ENCODE measurements at places on chromosomes 3 and 15. TPM values are rescaled to one million over a fixed set of nuclear protein-coding genes. Genes with fewer than 3 reads are reported as not detected.

DNA sequence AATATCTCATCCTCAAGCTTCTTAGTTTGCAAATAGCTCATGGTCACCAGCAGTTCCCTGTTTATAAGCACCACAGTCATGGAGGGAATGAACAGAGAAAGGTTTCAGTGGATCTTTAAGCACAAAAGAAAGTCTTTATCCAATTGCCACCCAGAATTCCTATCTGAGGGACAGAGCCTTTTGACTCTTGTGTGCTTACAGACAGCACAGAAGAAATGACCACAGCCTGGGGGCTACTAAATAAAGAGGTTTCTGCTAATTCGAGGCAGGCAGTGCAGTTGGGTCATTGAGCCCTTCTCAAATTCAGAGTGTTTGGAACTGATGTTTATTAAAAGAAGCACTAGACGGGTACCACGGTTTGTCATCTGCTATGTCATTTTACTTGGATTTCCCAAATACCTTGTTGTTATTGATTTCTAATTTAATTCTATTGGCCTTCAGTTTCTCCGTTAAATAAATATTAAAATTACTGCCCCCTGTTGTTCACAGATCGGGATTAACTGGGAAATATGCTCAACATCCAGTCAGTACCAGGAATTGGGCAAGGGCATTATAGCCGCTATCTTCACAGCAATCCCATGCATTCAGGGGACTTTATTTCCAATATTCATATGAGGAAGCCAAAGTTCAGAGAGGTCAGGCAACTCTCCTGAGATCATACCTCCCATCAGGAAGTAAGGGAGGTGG lies 3.6 kb downstream of the PRICKLE2 start:
- H3K27ac ChIP-seq = peak overlapping the region; percentile 89
- H3K4me1 ChIP-seq = peaks cover 88% of the 10 kb centered on the region
- H3K4me3 ChIP-seq = no peak overlapping the region
- DNase-seq = no peak
- H3K36me3 ChIP-seq = no peaks in the 10 kb centered on the region
- H3K27me3 ChIP-seq = no peaks in the 10 kb centered on the region

VEPH1 gene
- total RNA-seq = 4.3 TPM

DNA sequence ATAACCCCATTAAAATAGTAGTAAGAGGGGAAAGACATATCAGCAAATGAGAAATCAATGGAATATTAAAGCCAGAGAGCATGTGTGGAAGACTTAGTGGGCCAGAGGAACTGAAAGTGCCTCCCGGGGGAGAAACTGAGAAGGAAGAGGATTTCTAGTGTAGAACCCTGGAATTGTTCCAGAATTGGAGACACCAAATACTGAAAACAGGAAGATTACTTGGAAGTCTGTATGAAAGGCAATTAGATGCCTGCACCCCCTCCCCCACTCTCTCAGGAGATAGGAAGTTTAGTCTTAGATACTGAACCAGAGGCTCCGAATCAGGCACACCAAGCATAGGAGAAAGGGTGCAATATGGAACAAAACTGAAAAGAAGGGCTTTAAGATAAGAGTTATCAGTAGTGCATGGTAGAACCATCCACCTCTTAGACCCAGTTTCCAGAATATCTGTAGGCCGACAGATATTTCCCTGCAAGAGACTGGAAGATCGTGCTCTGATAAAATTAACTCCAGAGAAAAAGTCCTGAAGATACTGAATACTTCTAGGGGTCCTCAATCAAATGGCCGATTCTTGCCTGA lies 32.4 kb downstream of the KLHL18 start:
- H3K4me3 ChIP-seq = no peak overlapping the region
- no peak overlapping the region for H3K27ac ChIP-seq

GRCh38 chr3:7536510-7536909 lies 675.6 kb downstream of the GRM7 start:
- peaks cover 17% of the 10 kb centered on the region for H3K27me3 ChIP-seq
- no peaks in the 10 kb centered on the region for H3K4me1 ChIP-seq
- H3K27ac ChIP-seq = no peak overlapping the region

- H3K4me1 ChIP-seq = peaks cover 29% of the 10 kb centered on the region
- no peak for DNase-seq
- no peaks in the 10 kb centered on the region for H3K36me3 ChIP-seq
- no peaks in the 10 kb centered on the region for H3K27me3 ChIP-seq
Measured at GRCh38 chr3:185585518-185585858, 607 bp upstream of the SENP2 start.

ARIH2 gene
- 61.7 TPM for total RNA-seq

GRCh38 chr3:188931531-188931930 lies 240.2 kb upstream of the TPRG1 start:
- no peak overlapping the region for H3K4me3 ChIP-seq
- peaks cover 15% of the 10 kb centered on the region for H3K4me1 ChIP-seq
- H3K27ac ChIP-seq = no peak overlapping the region
- no peaks in the 10 kb centered on the region for H3K36me3 ChIP-seq
- no peaks in the 10 kb centered on the region for H3K27me3 ChIP-seq
- DNase-seq = no peak

GRCh38 chr3:127734754-127735473 lies 62.2 kb downstream of the ABTB1 start:
- peaks cover 74% of the 10 kb centered on the region for H3K4me1 ChIP-seq
- peak overlapping the region; percentile 98 for H3K27ac ChIP-seq
- H3K27me3 ChIP-seq = no peaks in the 10 kb centered on the region
- H3K36me3 ChIP-seq = peaks cover 1% of the 10 kb centered on the region
- DNase-seq = no peak
- peak overlapping the region; percentile 40 for H3K4me3 ChIP-seq

DNA sequence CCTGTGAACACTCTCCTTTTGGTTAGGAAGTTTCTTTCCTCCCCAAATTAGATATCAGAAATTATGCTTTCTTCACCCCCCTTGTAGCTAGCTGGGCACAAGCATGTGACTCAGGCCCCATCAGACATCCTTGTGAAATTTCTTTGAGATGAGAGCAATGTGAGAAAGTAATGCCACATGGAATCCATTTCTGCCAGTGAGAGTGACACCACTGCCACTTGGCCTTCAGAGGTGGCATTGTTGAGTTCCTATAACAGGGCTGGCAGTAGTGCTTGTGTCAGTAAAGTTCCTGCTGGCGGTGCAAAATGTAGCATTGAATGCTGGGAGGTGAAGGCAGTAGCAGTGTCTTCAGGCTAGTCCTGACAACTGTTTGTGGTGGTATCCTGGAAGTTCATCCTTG lies 80.7 kb upstream of the ZNF280D start:
- H3K36me3 ChIP-seq = peaks cover under 1% of the 10 kb centered on the region
- H3K27me3 ChIP-seq = no peaks in the 10 kb centered on the region
- peaks cover 28% of the 10 kb centered on the region for H3K4me1 ChIP-seq

DNA sequence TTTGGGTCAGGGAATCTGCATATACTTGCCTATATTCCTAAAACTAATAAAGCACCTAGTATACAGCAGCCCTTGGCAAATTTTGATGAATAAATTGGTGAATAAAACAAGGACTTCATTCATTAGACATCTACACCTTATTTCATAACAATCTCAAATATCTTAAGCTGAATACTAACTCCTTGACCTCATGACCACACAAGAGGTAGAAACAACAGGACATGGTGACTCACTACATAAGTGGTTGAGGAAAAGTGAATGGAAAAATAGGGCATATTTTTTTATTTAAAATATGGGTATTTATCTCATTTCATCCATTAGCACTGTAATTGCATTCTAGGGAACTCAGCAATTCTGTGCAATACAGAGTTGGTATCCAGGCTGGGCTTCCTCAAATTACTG lies 7.8 kb upstream of the STAC start:
- H3K36me3 ChIP-seq = no peaks in the 10 kb centered on the region
- no peak overlapping the region for H3K4me3 ChIP-seq
- H3K27ac ChIP-seq = no peak overlapping the region

DNA sequence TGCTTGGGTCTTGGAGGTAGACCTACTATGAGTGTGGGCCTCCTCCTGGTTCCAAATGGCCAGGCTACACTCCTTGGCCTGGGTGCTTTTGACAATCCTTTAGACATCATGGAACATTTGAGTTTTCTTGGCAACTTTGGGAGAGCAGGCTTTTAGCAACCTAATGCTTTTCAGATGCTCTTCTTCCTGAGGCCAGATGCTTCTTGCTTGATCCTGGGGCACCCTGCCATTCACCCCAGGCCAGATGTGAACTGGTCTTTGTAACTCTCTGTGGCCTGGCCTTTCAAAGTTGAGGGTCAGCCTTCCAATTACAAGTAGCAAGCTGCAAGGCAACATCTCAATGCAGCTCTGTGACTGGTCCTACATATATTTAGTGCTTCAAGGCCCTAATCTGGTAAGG lies 40.5 kb downstream of the RTP1 start:
- H3K4me1 ChIP-seq = no peaks in the 10 kb centered on the region
- no peak overlapping the region for H3K27ac ChIP-seq
- H3K27me3 ChIP-seq = no peaks in the 10 kb centered on the region
- H3K36me3 ChIP-seq = no peaks in the 10 kb centered on the region
- no peak for DNase-seq
- no peak overlapping the region for H3K4me3 ChIP-seq

GRCh38 chr3:171541647-171542046 lies 81.4 kb upstream of the TNIK start:
- no peak overlapping the region for H3K4me3 ChIP-seq
- H3K4me1 ChIP-seq = no peaks in the 10 kb centered on the region
- no peaks in the 10 kb centered on the region for H3K27me3 ChIP-seq
- no peaks in the 10 kb centered on the region for H3K36me3 ChIP-seq

DNA sequence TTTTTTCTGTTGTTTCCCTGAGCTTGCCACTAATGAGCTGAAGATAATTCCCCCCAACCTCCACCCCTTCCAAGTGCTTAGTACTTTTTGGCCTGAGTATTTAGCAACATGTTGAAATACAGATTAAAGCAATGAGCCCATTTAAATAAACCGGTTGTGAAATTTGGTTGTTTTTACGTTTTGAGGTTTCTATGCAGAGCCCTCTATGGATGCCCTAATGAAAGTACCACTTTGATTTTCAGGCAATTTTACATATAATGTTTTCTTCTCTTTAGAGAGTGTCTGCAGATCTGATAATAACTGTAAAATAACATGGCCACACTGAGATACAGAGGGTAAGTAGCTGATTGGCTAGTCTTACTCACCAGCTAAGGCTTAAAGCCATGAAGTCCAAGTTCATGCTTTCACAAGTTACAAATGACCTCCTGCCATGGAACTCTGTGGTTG lies 139.4 kb upstream of the SLC7A14 start:
- no peaks in the 10 kb centered on the region for H3K27me3 ChIP-seq
- H3K27ac ChIP-seq = no peak overlapping the region
- peaks cover 16% of the 10 kb centered on the region for H3K4me1 ChIP-seq
- H3K4me3 ChIP-seq = no peak overlapping the region
- no peak for DNase-seq
- H3K36me3 ChIP-seq = no peaks in the 10 kb centered on the region

DNA sequence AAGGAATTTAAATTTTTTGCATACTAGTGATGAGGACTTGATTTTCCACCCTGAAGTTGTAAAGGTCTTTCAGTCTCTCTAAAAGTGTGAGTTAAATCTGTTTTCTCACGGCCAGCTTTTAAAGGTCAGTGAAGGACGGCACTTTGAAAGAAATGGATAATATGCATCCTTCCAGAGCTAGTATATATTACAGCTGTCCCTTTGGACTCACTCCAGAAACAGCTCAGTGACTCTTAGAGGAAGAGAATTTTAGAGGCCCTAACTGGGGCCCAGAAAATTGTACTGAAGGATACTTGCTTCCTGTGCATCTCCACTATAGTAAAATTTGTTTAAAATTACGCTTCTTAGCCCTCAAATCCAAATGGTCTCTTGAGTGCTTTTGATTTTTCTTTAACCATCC lies 41.6 kb downstream of the PIK3CA start:
- H3K4me1 ChIP-seq = peaks cover 59% of the 10 kb centered on the region
- H3K4me3 ChIP-seq = no peak overlapping the region
- no peaks in the 10 kb centered on the region for H3K36me3 ChIP-seq
- DNase-seq = no peak
- no peaks in the 10 kb centered on the region for H3K27me3 ChIP-seq
- H3K27ac ChIP-seq = peak overlapping the region; percentile 81

KBTBD13 gene
- total RNA-seq = not detected

- H3K27ac ChIP-seq = no peak overlapping the region
- no peak for DNase-seq
- peaks cover 5% of the 10 kb centered on the region for H3K27me3 ChIP-seq
- no peaks in the 10 kb centered on the region for H3K36me3 ChIP-seq
Measured at GRCh38 chr3:98568402-98568801, 25.0 kb downstream of the CPOX start.

DNA sequence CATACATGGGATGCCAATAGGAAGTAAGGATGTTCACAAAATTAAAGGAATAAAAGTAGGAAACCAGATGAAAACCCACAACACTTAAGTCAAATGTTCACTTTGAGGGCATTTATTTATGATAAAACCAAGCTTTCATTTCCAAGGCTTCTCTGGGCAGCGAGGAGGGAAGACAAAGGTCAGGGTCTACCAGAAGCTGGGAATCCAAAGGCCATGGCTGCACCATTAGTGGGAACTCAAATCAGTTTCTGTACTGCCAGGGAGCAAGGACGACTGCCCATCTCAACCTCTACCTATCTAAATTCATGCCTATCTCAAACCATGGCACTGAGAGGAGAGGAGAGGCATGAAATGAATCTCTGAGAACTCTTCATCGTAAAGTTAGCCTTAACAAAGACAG lies 22.6 kb downstream of the PBRM1 start:
- no peak overlapping the region for H3K27ac ChIP-seq
- no peaks in the 10 kb centered on the region for H3K27me3 ChIP-seq
- no peak for DNase-seq
- no peak overlapping the region for H3K4me3 ChIP-seq
- peaks cover 3% of the 10 kb centered on the region for H3K4me1 ChIP-seq
- peaks cover 24% of the 10 kb centered on the region for H3K36me3 ChIP-seq

GRCh38 chr3:184656829-184657681 lies 54.8 kb downstream of the MAGEF1 start:
- H3K27me3 ChIP-seq = no peaks in the 10 kb centered on the region
- H3K36me3 ChIP-seq = peaks cover 1% of the 10 kb centered on the region
- H3K4me1 ChIP-seq = peaks cover 47% of the 10 kb centered on the region
- no peak overlapping the region for H3K4me3 ChIP-seq
- no peak overlapping the region for H3K27ac ChIP-seq

DNA sequence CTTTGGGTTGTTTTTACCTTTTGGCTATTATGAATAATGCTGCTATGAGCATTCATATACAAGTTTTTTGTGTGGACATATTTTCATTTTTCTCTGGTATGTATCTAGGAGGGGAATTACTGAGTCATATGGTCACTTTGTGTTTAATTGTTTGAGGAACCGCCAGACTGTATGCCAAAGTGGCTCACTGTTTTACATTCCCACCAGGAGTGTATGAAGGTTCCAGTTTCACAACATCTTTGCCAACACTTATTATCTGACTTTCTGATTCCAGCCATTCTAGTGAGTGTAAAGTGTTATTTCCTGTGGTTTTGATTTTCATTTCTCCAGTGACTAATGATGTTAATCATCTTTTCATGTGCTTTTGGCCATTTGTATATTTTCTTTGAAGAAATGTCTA lies 51.8 kb downstream of the CMTM7 start:
- H3K4me1 ChIP-seq = peaks cover 14% of the 10 kb centered on the region
- no peaks in the 10 kb centered on the region for H3K27me3 ChIP-seq
- no peak overlapping the region for H3K27ac ChIP-seq
- H3K36me3 ChIP-seq = peaks cover 5% of the 10 kb centered on the region

GRCh38 chr15:65767895-65768294 lies 24.2 kb downstream of the DENND4A start:
- peaks cover 13% of the 10 kb centered on the region for H3K4me1 ChIP-seq
- H3K27ac ChIP-seq = no peak overlapping the region
- DNase-seq = no peak
- H3K4me3 ChIP-seq = no peak overlapping the region

- peaks cover 25% of the 10 kb centered on the region for H3K4me1 ChIP-seq
- H3K27ac ChIP-seq = no peak overlapping the region
- peaks cover 17% of the 10 kb centered on the region for H3K36me3 ChIP-seq
Measured at GRCh38 chr3:15714448-15714847, 83.3 kb downstream of the ANKRD28 start.

MAGEF1 gene
- total RNA-seq = 37.8 TPM
